Endothelial cell of umbilical vein (primary cell): ENCODE measurements at places on chromosomes 3 and 15. TPM values are rescaled to one million over a fixed set of nuclear protein-coding genes. Genes with fewer than 3 reads are reported as not detected.

ZNF385D gene
- not detected in 2 replicates for total RNA-seq

DNA sequence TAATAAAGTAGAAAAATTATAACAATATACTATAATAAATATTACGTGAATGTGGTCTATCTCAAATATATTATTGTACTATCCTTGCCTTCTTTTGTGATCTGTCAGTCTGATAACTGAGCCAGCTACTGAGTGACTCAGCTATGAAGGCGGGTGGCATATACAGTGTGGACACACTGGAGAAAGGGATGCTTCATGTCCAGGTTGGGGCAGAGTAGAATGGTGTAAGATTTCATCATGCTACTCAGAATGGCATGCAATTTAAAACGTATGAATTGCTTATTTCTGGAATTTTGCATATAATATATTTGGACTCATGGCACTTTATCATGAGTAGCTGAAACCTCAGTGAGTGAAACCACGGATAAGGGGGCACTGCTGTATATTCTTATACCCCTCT is 172.9 kb upstream of the TBC1D5 start:
- no peak for DNase-seq

GRCh38 chr15:88716543-88717381 is 77.9 kb downstream of the ISG20 start:
- no peak for DNase-seq

DNA sequence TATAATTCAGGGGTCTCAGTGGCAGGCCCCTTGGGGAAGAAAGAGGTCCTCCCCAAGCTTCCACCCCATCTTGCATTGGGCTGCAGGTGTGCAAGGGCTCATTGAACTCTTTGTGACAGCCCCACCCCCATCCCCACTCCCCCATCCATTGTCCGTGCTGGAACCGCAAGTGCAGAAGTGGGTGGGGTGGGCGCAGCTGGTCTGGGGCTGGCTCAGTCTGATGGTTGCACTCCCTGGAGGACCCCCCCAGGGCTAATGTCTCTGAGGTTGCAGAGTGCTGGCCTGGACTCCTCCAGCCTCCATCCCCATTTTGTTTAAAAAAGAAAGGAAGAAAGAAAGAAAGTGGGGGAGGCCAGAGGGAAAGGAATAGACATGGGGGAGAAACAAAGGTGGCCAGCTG is 42.3 kb upstream of the ARL8B start:
- no peak for DNase-seq

- DNase-seq: no peak
These were observed 43.9 kb downstream of the ADCY5 start for GRCh38 chr3:123405021-123405420.

GRCh38 chr15:77858792-77859490 is 218.6 kb downstream of the TBC1D2B start:
- no peak for DNase-seq

DNA sequence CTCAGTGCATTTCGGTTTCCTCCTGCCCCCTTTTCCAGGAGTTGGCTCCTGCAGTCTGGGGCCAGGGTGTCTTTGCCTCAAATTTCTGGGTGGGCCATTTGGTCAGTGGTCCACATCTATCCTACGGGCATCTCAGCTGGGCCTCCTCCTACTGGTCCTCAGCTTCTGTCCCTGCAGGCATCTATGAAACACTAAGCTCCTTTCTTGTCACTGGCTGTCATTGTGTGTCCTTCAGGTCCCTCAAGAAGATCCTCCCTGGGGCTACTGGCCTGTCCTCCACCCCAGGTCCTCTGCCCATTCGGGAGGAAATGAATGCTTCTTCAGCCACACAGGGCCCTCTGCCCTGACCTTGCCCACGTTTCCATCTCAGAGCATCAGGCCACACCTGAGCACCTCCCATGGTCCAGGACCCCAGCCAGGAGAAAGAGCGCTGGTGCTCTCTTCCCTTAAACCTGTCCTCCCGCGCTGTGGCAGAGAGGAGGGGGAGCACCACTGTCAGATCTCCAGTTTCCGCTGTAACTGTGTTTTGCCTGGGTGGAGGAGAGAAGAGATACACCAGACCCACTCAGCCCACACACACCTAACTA is 1.8 kb downstream of the PRR23E start:
- DNase-seq: no peak

EFHB gene
- 0.82 and 0.99 TPM in 2 replicates for total RNA-seq

FAM81A gene
- 0.32 and 1.2 TPM in 2 replicates for total RNA-seq
